ENCODE measurements at places on chromosomes 12 and 14. TPM values are rescaled to one million over a fixed set of nuclear protein-coding genes. Genes with fewer than 3 reads are reported as not detected.

CLEC4C gene
- total RNA-seq: not detected

CIROP gene
- not detected for total RNA-seq

SLC25A47 gene
- not detected for total RNA-seq

ST8SIA1 gene
- total RNA-seq: 0.46 TPM

CAPS2 gene
- 1.1 TPM for total RNA-seq

TAS2R50 gene
- total RNA-seq: 0.11 TPM

LHX5 gene
- 0.24 TPM for total RNA-seq

CCDC175 gene
- total RNA-seq: not detected

PPP1R1A gene
- total RNA-seq: not detected

KCNA5 gene
- not detected for total RNA-seq

NRL gene
- total RNA-seq: 0.27 TPM

- no peak for DNase-seq
These were observed 23.8 kb upstream of the CISTR start for GRCh38 chr12:53775478-53776145.

DNA sequence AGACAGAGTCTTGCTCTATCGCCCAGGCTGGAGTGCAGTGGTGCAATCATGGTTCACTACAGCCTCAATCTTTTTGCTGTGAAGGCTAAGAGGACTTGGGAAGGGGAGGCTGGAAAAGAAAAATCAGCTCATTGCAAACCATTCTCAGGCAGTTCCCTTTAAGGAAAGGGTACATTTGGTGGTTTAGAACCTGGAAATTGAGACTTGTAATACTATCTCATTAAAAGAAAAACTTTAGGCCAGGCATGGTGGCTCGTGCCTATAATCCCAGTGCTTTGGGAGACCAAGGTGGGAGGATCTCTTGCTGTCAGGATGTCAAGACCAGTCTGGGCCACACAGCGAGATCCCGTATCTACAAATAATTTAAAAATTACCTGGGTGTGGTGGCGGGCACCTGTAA lies 21.3 kb upstream of the TUBA1C start:
- DNase-seq: no peak

- peak; percentile 92 for DNase-seq
These were observed 9.3 kb downstream of the SYNE3 start for GRCh38 chr14:95507174-95507573.

DNA sequence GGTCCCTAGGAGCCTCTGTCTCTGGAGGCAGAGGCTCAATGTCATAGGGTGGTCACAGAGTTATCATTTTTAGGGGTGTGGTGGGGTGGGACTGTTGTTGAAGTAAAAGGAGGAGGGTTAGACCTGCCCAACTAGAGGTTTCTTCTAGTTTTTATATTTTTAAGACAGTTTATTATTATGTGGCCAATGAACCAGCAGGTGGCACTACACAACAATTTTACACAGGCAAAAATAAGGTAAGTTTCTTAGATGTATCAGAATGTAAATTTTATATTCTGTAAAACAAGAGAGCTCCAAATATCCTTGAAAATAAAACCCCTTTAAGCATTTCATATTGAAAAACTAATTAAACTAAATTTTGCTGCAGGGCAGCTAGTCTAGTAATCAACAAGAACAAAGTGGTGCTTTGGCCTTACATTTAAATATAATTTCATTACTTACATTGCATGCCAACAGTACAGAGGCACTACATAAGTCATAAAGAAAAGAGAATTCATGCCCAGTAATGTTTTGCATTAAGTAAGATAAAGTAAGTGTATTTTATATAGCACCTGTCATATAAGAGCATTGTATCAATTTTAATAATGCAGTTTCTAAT lies 22.2 kb upstream of the OVCH1 start:
- no peak for DNase-seq

DNA sequence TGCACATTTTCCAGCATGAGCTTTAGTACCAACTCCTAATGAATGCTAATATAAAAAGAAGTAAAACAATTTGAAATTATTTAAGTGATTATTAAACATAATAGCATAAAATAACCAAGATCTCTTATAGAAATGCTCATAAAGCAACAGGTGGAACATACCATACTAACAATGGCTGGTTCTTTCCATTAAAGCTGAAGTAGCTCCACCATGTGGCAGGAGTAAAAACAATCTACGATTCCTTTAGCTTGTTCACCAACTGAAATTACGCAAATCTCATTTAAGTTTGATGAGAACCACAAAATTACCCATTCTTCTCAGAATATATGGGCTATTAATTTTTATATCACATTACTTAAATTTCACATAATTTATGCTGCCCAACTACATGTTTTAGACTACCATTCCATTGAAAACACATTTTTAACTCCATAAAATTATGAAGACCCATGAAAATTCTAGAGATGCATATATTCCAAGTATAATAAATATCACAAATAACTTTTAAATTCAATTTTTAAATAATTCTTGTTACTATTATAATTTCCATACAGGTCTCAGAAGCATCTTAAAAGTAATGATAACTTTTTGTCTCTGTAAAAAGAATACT lies 213.6 kb downstream of the DAD1 start:
- DNase-seq: peak; percentile 41

DNA sequence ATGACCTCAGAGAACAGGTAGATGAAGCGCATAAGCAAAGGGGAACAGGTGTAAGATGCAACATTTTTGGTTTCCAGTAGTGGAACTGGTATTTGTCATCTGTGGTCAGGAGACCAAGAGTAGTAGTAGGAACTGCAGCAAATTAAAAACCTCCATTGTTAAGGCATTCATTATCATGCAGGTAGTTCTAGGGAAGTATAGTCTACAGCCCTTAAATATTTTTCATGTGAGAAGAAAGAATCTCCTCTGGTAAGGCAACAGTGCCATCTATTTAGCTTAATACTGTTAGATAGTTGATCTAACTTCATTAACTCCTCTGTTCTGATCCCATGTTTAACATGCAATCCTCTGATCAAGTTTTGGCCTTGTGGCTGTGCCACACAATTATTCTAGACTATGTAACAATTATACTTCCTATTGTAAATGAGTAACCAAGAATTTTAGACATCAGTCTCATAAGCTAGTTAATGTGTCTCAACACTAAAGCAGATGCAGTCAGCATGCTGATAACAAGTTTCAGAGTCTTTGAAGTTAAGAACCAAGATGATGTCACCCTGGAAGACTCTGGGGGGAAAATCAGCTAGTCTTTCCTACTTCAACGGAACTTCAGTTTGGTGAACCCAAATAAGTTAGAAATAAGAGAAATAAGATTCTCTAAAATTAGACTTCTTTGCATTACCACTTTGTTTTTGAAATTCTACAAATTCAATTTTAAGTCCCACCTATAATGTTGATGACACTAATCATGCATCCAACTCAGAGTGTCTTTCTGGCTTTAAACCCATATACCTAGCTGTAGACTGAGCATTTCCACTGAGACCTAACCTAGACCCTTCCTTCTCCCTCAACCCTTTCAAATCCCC lies 70.9 kb downstream of the STXBP6 start:
- DNase-seq: no peak

DNA sequence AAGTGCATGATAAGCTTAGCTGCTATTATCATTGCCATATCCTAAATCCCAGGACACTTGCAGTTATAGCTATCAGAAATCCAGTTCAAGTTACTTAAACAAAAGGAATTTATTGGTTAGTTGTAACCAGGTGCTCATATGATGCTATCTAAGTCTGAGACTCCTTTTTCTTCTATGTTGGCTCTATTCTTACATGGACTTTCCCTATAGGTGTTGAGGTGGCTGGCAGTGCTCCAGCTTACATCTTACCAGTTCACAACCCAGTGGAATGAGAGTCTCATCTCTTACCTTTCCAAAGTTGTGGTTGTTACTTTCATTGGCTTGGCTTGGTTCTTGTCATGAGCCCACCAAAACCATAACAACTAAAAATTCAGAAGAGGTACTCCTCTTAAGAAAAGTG lies 94.6 kb downstream of the DACT1 start:
- DNase-seq: no peak

DNA sequence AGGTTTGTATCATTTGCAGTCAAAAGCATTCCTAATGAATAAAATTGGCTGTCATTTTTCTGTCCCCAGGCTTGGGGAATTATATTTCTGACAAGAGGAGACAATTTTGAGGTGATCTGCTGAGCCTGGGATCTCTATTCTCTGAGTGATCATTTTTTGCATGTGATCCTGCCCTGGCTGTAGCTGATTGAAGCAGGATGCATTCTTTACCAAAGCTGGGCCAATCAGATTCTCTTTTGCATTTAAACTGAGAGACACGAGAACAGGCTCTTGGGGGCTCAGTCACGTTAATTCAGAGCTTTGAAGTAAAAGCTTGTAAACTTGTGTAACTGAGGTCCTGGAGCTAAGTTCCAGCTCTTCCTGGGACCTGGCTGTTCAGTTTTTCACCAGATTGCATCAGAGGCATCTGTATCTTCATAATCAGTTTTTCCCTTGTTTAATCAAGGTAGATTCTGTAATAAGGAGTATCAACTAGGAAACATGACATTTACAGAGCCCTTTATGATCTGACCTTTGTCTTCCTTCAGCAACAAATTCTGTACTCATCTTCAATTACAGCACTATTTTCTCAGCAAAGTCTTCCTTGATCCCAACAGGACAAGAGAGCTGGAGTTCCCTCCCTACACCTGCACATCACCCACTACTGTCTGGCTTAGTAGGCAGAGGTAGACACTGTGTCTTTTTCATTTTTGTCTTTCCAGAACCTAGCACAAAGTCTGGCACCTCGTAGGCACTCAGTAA lies 35.0 kb upstream of the MANSC4 start:
- DNase-seq: no peak

GRCh38 chr12:28258998-28259397 lies 68.7 kb downstream of the CCDC91 start:
- DNase-seq: no peak

DNA sequence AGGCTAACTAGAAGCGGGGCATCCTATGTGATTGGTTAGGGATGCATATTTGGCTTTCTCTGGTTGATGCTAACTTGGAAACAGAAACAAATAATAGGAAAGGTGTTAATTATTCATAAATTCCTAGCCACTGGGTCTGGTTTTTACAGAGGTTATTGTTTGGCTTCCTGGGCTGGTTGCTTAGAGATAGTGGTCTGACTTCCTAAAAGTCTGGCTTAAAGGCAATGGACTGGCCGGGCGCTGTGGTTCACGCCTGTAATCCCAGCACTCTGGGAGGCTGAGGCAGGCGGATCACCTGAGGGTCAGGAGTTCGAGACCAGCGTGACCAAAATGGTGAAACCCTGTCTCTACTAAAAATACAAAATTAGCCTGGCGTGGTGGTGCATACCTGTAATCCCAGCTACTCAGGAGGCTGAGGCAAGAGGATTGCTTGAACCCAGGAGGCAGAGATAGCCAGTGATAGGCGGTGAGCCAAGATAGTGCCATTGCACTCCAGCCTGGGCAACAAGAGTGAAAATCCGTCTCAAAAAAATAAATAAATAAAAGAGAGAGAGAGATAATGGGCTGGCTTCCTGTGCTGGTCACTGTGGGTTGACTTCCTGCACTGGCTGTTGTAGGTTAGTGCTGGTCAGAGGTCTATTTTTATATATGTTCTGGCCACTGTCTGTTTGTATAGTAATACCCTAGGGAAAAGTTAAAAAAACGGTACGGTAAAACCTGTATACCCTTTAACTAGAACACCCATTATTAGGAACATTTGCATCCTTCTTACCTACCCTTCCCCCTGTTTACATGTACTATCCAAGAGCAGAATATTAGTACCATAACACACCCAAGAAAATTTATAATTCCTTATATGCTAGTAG lies 24.1 kb downstream of the OR6S1 start:
- no peak for DNase-seq

GRCh38 chr12:83473408-83474095 lies 786.8 kb downstream of the TMTC2 start:
- DNase-seq: no peak

DNA sequence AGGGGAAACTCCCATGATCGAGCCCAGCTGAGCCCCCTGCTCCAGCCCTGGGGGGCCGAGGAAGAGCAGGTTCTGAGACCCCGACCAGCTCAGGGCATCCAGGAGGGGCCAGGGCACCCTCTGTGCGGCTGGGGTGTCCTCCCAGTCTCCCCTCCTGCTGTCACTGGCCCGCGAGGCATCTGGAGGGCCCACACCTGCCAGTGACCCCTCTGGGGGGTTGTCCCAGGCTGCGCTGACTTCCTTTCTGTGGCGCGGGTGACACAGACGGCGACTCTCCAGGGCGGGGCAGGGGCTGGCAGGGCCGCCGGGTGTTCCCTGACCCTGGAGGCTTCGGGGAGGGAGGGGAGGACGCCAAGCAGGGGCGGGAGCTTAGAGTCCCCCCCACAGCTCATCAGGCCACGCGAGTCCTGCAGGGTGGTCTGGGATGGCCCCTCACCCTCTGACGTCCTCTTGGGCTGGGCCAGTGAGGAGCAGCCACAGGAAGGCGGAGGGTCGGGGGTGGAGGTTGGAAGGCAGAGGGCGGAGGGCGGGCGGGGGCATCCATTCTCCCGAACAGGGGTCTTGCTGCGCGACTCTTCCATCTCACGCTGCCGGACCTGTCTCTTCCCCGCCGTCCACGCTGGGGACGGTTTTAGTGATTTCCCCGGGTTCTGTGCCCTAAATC lies 38.6 kb upstream of the FBRSL1 start:
- no peak for DNase-seq

- DNase-seq: no peak
These were observed 63.9 kb downstream of the FZD10 start for GRCh38 chr12:130226126-130226525.

- DNase-seq: peak; percentile 96
These were observed 37.3 kb downstream of the ACTN1 start for GRCh38 chr14:68941820-68942219.

DNA sequence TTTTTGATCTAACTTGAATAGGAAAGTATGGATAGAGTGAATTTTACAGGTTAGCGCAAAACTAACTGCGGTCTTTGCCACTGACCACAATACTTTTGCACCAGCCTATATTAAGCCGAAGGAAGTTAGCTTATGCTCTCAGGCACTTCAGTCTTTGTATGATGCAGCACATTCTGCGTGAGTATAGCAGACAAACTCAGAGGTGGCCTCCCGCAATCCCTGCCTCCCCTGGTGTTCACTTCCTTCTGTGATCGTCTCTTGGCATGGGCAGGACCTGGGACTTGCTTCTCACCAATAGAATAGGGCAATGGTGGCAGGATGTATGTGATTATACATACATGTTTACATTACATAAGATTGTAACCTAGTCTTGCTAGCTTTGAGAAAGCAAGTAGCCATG lies 10.3 kb upstream of the SLC6A13 start:
- no peak for DNase-seq

DNA sequence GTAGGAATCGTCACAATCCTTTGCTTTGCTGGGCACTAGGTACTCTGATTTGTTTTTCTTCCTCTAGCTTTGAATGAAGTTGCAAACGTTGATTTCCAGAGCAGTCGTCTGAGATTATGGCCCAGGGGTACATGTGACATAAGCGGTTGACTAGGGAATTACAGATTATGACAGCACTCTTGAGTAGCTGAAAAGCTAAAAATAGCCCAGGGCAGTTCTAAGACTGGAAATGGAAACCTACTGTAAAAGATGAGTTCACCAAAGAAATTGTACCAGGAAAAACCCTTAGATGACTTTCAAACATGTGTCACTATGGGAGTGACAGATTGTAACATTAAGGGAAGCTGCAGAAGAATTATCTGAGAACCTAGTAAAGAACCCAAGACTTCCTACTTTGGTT lies 108.5 kb downstream of the ANO6 start:
- DNase-seq: peak; percentile 51

GRCh38 chr14:77039285-77040058 lies 11.0 kb upstream of the IRF2BPL start:
- no peak for DNase-seq
